ENCODE measurements at places on chromosomes 11 and 22.
A peak's percentile ranks its signal among the peaks of the same experiment; 100 is the strongest.

- no peak for DNase-seq
Observed at GRCh38 chr11:44351006-44351660, 41.2 kb upstream of the ALX4 start.

DNA sequence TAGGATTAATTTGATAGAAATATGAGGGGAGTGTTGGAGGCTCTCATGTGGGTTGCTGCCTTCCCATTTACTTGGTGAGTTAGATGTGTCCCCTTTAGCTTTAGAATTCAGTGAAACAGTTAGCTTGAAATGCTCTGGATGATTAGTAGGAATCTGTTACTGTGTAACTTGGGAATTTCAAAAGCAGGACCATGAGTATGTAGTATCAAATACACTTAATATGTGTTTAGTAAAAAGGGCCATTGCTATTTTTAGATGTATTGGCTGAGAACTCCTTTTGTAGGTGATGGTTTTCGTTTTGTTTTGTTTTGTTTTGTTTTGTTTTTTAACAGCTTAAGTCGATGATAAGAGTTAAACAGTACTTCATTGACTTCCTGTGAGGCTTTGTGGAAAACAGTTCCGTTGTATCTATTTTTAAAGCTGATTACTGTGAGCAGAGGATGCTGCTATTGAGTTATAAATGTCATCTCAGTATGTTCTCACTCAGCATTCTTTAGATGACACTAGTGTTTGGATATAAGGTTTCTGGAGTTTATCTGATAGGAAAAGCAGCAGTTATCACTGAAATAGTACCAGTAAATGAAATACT, 53.5 kb downstream of the MCAM start:
- DNase-seq = no peak

DNA sequence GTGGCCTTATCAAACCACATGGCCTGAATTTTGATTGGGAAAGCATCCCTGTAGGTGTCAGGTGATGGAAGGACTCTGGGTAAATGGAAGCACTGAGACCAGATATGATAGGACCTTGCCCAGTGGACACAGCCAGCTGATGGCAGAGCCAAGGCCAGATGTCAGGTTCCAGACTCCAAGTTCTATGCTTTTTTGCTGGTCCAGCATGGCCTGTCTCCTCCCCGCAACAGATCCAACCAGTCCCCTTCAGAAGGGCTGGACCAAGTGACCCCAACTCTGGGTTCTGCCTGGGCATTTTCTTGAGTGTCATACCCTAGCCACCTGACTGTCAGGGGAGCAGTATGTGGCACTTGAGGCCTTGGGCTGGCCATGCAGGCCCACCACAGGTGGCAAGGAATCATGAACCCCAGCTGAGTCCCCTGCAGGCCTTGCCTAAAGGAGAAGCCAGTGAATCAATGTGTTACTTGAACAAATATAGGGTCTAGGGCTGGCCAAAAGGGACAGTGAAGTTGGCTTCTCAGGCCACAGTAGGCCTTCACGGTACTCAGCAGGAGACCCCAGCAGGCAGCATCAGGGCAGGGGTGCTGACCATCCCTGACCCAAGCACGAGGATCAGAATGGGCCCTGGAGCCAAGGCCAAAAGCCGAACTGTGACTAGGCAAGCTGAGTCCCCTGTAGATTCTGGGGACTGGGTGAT, 27.1 kb downstream of the KCNQ1OT1 start:
- no peak for DNase-seq

- no peak for DNase-seq
Observed at GRCh38 chr11:47572715-47573255, 6.0 kb downstream of the KBTBD4 start.

DNA sequence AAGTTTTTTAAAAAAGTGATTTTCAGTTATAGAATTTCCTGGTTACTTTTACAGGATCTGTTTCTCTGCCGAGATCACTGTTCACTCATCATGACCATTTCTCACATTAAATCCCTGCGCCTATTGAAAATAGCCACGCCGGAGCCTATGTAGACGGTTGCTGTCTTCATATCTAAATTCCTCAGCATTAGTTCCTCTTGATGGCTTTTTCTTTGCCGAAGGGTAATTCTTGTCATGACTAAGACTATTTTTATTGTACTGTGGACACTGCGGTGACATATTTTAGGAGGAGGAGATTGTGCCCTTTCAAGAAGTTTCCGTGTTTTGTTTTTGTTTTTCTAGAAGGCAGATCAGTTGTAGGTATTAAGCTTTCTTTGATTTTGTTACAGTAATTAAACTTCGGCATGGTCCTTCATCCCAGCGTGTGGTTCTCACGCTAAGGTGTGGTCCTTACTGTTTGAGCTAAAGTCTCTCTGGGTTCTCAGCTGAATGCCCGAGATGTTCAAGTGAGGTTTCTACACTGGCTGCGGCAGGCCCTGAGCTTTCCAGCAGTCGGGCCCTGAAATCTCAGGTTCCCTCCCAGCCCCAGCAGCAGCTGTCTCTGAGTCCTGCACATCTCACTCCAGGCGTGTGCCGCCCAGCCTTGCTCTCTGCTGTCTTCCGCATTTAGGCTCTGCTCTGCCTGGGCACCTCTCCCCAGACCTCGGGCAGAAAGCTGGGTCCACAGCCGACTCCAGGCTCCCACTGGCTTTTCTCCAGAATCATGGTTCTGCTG, 1110.5 kb downstream of the TBC1D22A start:
- DNase-seq = no peak

DNA sequence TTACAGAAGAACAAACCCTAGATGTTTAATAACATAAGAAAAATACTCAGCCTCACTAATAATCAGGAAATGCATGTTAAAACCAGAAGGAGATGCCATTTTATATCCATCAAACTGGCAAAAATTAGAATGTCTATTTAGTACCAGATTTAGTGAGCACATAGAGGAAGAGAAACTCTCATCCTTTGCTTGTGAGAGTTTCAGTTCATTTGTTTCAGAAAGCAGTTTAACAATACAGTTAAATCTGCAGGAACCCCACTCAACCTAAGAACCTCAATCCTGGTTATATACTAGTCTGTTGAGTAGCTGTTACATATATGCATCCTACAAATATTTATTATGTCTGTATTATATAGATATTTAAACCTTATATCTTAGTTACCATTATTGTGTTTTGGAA, 172.6 kb downstream of the WNT11 start:
- DNase-seq = no peak

- no peak for DNase-seq
Observed at GRCh38 chr11:114084414-114084813, 24.9 kb downstream of the ZBTB16 start.

- no peak for DNase-seq
Observed at GRCh38 chr11:133388975-133389568, 143.2 kb downstream of the OPCML start.

DNA sequence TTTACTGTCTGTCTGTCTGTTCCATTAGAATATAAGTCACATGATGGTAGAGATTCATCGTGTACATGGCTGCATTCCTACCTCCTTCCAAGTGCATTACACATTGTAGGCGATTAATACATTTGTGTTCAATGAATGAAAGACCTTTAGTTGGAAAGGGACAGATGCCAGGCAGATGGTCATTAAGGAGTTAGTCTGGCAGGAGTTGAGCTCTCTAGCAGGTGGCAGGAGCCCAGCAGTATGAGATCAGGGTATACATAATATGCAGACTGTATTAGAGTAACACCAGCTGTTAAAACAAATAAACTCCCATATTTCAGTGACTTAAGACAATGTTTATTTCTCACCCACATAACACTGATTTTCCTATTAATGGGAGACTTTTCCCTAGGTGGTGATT, 147.7 kb upstream of the LARGE1 start:
- no peak for DNase-seq

GRCh38 chr11:75073459-75074190, 23.1 kb downstream of the OR2AT4 start:
- DNase-seq = no peak

DNA sequence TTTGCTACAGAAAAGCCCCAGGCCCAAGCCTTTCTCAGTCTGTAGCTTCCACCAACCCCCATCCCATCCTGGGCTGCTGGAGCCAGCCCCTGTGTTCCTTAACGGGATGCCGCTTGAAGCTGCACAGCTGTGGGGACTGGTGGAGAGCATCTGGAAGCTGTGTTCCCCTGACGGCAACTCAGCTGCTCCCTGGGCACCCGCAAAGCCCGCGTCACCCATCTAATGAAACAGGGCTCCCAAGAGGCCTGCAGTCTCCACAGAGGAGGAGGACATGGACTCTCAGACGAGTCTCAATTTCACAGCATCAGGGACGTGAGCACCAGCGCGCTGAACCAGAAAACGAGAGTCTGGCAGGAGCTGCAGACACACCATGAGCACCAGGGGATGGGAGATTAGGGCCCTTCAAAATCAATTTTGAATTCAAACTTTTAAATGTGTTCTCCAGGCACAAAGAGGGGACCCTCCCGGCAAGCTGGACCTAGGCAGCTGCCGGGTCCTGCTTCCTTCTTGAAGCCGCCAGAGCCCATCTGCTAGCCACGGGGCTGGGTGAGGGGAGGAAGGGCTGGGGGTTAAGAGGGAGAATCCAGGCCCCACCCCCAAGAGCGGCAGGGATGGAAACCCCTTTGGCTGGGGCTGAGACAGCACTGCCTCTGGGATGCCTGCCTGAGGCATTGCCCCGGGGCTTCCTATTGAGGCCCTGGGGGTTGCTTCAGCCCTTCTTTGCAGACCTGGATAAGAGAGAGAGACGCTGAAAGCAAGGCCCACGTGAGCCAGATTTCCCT, 21.0 kb downstream of the LMO1 start:
- no peak for DNase-seq

GRCh38 chr11:69546735-69547370, 65.4 kb downstream of the LINC01488 start:
- no peak for DNase-seq

GRCh38 chr11:73804712-73805111, 17.0 kb downstream of the MRPL48 start:
- DNase-seq = no peak

DNA sequence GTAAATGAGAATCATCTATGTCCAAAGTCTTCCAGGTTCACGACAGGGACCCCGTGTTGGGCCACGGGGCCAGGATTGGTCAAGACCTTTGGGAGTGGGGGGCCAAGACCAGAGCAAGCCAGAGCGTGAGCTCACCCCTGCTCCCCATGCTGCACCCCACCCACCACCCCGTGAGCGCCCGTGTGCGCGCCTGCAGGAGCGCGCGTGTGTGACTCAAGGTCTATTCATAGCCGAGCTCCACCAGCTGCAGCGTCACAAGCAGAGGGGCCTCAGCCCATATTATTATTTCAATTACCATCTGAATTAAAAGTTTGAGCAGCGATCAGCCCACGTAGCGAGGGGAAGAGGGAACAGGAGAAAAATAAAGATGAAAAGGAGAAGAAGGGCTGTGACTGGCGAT, 5.2 kb downstream of the KCNJ4 start:
- DNase-seq = no peak

DNA sequence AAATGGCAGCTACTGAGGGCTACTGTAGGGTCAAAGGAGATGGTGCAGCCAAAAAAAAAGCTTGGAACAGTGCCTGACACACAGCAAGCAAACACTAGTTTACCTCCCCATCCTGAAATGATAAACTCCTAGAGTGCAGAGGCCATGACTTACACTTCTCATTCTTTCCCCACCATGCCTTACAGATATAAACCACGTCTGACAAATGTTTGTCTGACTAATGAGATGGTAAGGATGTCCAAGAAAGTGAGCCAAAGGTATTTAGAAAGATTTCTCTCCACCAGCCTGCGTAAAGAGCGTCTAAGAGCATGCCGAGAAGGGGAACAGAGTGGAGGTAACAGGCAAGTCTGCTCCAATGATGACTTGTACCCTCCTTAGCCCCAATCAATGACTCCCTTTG, 99.0 kb downstream of the LARGE1 start:
- DNase-seq = no peak

- peak; percentile 54 for DNase-seq
Observed at GRCh38 chr11:110317516-110317932, 21.1 kb upstream of the RDX start.

DNA sequence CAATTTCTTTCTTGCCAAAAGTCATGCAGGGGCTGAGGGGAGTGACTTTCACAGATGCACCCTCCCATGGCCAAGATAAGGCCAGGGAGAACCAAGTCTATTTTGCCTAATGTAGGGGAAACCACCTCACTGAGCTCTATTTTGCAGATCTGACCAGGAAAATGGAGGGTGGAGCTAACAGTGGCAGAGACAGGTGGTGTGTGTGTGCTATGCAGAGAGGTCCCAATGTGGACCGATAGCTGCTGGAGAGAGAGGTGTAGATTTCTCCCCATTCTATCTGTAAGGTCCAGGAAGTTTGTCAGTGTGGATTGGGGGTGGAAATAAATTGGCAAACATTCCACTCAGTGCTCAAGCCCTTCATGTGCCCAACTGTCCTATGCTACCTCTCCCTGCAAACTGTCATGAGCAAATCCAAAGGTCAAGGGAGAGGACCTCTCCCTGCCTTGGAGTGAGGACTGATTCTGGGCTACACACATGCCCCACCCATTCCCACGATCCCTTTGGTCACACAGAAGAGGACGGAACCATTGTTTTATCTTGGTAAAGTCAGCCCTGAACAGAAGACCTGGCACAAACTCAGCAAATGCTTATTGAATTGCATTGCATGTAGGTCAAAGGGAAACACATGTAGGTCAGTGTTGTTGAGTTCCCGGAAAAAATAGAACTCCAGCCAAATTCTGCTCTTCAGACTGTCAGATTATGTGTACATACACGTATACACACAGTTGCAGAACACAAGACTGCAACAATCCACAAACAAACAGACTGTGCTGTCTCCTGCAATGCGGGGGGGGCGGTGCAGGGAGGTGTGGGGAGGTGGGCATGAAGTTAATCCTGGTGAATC, 65.9 kb downstream of the C11orf58 start:
- no peak for DNase-seq

GRCh38 chr22:25404928-25405816, 159.3 kb upstream of the GRK3 start:
- DNase-seq = no peak

DNA sequence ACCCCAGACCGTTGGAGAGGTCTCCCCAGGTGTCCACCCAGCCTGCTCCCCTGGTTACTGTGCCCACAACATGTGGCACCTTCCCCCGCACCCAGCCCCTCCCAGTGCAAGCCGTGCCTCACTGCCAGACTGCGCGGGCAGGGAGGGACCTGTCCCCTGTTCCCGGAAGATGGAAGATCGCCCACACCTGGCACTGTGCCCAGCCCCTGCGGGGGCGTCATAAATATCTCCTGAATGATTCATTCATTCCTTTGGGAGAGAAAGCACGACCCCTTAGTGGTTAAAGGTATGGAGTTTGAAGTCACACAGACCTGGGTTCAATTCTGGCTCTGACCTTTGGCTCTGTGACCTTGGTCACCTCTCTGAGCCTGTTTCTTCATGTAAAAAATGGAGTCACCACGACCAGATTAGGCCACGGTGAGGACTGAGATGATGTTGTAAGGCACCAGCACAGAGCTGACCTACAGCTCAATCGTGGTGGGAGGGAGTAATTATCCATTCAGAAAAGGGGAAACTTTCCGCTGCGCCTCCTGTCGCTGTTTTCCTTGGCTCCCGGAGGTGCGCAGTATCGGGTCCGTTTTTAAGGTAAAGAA, 497 bp upstream of the SYT12 start:
- DNase-seq = no peak

- DNase-seq = peak; percentile 22
Observed at GRCh38 chr11:134592391-134592990, 180.4 kb upstream of the B3GAT1 start.

DNA sequence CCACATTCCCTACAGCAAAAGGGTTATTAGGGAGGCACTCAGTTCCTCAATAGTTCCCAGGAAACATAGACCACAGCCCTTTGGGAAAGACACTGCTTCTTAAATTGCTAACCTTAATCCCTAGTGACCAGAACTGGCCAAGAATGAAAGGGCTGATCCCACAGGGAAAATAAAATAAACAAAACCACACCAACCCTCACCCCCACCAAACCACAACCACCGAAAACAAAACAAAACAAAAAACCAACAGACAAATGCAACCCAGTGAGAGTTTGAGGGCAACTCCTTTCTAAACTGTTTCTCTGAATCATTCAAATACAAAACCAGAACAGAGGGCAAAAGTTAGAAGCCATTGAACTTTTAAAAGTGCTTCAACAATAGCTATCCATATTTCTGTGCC, 57.2 kb downstream of the NAV2 start:
- no peak for DNase-seq

All from NCI-H1930 (cell line).